GM12864 (cell line): ENCODE measurements at places on chromosomes 7 and 10.

GRCh38 chr10:12372846-12373245, 23.5 kb downstream of the CAMK1D start:
- no peak for DNase-seq

DNA sequence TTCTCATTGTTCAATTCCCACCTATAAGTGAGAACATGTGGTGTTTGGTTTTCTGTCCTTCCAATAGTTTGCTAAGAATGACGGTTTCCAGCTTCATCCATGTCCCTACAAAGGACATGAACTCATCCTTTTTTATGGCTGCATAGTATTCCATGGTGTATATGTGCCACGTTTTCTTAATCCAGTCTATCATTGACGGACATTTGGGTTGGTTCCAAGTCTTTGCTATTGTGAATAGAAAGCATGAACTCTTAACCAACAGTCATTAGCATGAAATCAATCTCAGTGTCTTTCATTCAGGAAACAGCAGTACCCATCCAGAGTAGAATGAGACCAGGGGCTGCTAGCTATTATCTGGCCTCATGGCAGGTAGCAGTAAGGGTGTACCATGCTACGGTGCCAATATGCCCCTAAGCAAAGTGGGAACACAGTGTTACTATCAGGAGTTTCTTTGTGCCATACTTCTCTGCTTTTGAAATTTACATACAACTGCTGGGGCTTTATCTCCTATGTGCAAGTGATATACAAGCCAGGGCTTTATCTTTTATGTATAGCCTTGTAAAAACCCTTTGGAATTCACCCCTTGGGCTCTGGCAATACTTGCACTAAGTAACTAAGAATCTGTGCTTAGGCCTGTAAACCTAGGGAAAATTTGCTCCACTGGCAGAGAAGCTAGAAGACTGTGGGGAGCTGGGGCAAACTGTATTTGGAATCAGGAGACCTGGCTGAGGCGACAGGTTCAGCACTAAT, 5.4 kb downstream of the PON2 start:
- no peak for DNase-seq

- DNase-seq, result peak; percentile 95
Measured at GRCh38 chr10:110843031-110843430, 28.7 kb upstream of the PDCD4 start.

DNA sequence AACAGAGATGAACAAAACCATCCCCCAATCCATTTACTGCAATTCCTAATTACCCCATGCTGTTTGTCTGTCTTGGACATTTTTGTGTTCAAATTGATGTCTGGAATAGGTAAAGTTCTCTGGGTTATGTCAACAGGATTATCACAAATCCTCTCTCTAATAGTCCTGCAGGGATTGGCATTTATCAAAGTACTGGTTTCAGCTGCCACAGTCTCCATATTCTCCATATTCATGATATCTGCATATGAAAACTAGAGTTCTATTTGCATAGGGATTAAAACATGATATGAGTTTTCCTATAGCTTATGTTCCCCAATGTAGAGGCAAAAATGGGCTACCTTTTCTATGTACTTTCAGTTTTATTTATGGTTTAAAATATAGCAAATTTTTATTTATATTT, 355.8 kb downstream of the ADRA2A start:
- no peak for DNase-seq

DNA sequence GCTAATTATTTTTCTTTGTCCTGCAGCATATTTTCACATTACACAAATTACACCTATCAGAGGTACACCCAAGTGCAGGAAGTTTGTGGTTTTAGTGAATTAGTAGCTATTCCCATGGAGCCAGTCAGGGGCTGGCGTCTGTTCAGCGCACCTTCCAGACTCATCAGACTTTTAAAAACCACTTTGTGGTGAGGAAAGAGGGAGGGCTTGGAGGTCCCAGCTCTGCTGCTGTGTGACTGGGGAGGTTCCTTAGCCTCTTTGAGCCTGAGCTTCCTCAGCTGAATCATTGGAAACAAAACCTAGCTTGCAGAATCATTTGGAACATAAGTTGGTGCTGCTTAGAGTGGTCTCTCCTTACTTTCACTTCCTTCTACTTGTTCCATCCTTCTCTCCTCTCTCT, 175.4 kb downstream of the SORCS3 start:
- DNase-seq, result no peak

DNA sequence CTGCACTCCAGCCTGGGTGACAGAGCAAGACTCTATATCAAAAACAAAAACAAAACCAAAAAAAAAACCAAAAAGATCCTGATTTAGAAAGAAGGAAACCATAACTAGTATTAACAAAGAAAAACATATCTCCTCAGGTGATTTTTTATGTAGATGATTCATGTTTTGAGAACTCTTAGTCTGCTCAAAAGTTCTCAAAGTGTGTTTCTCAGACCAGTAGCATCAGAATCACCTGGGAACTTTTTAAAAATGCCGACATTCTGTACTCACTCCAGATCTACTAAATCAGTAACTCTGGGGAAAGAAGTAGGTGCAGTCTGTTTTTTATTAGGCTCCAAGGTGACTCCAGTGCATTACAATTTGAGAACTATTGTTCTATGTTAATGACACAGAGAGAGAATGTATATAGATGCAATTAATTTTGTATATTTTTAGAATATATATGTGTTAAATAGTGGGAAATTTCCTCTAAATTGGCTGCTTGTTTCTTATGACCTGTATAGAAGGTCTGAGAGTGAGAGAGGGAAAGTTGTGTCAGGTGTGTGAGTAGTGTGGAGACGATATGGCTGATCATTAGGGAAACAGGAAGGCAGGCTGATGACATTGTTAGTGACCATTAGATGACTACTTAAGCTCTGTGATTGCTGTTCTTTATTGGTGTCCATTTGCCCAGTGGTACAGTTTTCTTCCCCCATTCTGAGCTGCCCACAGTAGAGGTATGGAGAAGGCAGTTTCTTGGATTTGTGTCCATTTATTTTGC, 1075.0 kb downstream of the NRG3 start:
- DNase-seq, result no peak
